ENCODE measurements at places on chromosomes 13 and 19. TPM values are rescaled to one million over a fixed set of nuclear protein-coding genes. Genes with fewer than 3 reads are reported as not detected.

- H3K36me3 ChIP-seq, result no peaks in the 10 kb centered on the region
- peaks cover 3% of the 10 kb centered on the region for H3K27me3 ChIP-seq
- H3K4me1 ChIP-seq, result peaks cover 27% of the 10 kb centered on the region
- DNase-seq, result no peak
Measured at GRCh38 chr13:94344126-94344818, 135.2 kb downstream of the DCT start.

- H3K27me3 ChIP-seq, result peaks cover 13% of the 10 kb centered on the region
- peak overlapping the region; percentile 75 for H3K27ac ChIP-seq
- H3K36me3 ChIP-seq, result peaks cover 26% of the 10 kb centered on the region
- peaks cover 11% of the 10 kb centered on the region for H3K4me1 ChIP-seq
- H3K4me3 ChIP-seq, result no peak overlapping the region
Measured at GRCh38 chr19:34232566-34233481, 21.5 kb upstream of the GARRE1 start.

DNA sequence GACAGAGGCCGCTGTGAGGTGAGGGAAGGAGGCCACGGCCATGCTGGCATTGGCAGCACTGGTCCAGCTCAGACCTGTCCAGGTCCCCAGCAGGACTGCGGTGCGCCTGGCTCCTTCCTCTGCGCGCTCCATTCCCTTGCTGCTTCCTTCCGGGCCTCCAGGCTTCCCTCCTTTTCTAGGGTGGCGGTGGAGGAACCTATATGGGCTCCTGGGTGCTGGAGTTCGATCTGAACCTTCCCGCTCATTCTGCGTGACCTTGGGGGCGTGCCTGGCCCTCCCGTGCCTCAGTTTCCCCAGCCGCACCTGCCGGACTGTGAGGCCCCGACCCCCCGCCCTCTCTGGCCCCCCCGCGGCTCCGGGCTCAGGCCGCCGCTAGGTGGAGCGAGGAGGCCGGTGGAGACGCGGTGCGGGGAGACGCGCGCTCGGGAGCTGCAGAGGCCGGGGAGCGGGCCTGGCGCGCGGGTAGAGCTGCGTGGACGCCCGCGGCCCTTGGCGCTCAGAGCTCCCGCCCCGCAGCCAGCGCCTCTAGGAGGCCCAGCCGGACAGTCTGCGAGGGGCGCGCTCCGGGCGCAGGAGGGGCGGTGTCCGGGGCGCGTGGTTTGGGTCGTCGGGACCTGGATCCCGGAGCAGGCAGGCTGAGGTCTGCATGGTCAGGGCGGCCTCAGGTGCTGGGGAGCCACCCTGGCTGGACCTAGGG lies 29.9 kb downstream of the EFNA2 start:
- peak; percentile 46 for DNase-seq
- H3K27me3 ChIP-seq, result peaks cover 6% of the 10 kb centered on the region

Gene NLRP11
- not detected for total RNA-seq

Gene ZFP36
- total RNA-seq, result 10.2 TPM

Gene STOML3
- 0.18 TPM for total RNA-seq

Gene LSR
- total RNA-seq, result 35.9 TPM

Gene ZNF333
- total RNA-seq, result 17.5 TPM

Measured in endothelial cell (in vitro differentiated cells).